ENCODE measurements at places on chromosomes 7 and 10.

GRCh38 chr7:25928549-25929330 is 223.3 kb upstream of the NFE2L3 start:
- no peak for DNase-seq

DNA sequence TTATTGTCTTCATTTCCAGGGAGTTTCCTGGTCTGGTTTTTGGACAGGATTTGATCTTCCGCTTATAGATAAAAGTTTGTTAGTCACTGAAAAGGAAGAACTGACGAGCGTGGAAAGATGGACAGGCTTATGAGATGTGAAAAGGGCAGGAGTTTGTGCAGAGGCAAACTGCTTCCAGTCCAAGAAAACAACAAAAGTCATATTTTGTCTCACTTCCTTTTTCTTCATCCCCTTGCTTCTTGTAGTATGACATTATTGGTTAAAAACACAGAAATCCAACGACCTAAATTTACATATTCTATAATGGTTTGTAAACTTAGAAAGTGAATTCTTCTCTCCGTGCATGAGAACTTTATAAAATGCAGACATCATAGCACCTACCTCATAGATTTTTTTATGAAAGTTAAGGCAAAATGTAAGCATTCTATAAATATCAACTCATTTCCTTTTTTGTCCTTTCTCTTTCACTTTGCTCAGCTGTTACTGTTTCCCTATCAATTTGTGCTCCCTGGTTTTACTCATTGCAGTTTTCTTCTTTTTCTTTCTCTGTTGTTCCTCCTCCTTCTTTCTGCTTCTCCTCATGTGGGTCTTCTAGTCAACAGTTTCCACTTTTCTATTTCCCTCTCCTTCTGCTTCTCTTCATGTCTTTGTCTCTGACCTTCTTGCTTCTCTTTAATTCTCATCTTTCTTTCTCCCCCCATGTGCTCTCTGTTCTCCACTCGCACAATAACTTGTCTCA is 370.2 kb downstream of the ARL4A start:
- no peak for DNase-seq

- DNase-seq: no peak
Observed at GRCh38 chr7:80895056-80895455, 23.8 kb downstream of the SEMA3C start.

DNA sequence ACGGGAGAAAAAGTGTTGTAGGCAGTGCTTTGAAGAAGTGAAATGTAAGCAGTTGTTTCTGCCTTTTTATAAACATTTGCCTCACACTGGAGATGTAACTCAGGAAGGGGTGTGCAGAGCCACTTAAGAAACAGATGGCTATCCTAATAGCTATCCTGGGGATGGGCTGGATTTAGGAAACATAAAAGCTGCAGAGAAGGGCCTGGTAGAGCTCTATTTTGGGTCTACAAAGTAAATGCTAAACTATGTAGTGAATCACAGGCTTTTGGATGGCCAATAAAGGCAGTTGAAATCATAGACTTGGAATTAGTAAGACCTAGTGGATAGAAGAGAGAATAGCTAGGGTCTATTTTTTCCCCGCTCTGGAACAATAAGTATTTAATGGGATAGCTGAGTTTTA is 79.9 kb upstream of the AGR3 start:
- no peak for DNase-seq

- DNase-seq: no peak
Observed at GRCh38 chr7:151061213-151062110, 2.1 kb downstream of the SLC4A2 start.

- DNase-seq: no peak
Observed at GRCh38 chr7:70346844-70347462, 748.7 kb downstream of the AUTS2 start.

DNA sequence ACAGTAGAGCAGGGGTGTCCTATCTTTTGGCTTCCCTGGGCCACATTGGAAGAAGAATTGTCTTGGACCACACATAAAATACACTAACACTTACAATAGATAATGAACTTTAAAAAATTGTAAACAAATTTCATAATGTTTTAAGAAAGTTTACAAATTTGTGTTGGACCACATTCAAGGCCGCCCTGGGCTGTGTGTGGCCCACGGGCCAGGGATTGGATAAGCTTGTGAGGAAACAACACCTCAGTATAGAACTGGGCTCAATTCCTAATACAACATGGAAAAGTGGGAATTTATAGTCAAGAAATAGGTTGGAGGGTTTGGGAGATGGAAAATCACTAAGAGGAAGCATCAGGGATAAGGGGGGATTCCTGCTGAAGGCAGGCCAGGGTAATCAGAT is 17.7 kb downstream of the ZNF277 start:
- no peak for DNase-seq

- no peak for DNase-seq
Observed at GRCh38 chr10:822661-823367, 108.7 kb downstream of the LARP4B start.

GRCh38 chr10:128174581-128175559 is 48.6 kb upstream of the MKI67 start:
- no peak for DNase-seq

DNA sequence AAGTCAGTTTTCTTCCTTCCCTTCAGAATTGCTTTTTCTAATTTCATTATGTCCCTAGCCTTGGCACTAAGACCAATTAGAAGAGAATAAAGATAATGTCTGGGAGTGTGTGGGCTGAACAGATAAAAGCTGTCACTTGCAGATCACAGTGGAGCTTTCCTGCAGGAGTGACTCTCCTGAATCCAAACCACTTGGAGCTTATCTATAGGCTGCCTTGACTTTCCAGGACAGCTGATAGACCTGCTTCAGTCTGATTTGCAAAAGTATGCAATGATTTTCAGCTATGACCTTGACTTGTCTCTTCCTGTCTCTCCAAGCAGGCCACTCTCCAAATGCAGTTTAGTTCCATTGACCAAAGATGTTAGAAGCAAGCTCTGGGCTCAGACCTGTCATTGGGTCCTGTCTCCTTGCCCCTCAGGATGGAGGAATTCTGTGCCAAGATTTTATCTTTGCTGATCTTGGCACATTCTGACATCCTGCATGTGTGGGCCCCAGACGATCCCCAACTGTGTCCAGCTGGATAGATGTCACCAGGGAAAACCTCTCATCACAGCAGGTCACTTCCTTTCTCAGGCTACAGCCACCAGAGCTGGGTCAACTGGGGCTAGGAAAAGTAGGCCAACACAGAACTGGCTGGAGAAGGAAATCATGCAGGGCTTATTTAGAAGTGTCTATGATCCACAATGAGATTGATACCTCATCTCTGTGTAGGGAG is 120.9 kb upstream of the ZNF438 start:
- no peak for DNase-seq

DNA sequence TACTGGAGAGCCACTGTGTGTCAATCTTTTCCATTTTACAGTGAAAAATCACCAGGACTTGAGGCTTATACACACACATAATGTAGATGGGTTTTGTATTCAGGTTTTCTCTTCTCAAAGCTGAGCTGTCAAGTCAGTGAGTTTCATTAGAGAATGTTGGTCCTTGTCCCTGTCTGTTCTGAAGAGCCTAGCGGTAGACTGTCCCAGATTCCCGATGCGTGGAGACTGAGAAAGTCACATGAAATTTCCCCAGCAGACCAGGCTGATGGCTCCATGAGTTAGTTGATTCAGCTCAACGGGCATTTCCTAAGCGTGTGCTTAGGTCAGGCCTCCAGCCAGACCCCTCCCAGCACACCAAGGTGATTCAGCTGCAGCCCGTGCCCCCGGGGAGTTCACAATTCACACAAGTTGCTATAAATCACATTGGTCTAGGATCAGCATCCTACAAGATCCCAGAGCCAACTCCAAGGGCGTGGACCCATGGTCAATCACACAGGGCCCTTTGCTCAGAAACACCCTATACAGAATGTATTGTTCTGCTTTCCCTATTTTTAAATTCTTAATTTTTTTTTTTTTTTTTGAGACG is 17.2 kb downstream of the CHST15 start:
- DNase-seq: no peak

DNA sequence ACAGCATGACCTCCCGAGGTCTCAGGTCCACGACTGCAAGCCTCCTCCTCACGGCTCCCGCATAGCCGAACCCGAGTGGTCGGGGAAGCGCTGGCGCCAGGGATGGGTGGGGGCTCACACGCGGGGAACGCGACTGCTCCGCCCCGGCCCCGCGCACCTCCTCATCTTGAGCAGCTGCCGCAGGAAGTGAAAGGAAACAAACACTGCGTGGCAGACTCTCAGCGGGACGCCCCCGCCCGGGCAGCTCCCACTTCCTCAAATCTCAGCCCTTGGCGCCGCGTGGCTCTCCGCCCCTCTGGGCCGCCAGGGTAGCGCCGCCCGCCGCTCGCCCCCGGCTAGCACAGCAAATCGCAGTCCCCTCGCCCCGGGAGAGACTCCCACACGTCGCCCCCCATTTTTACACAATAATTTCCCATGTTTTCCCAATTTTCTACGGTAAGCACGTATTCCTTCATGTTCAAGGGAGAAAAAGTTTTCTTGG is at the start of gene TMEM243:
TSS of gene TMEM243 (minus strand) at position 188 of the 481 bp plus-strand sequence. CDS start 229 bp downstream, outside the sequence.
- DNase-seq: peak; percentile 40

- no peak for DNase-seq
Observed at GRCh38 chr7:77954773-77955555, 156.4 kb downstream of the PHTF2 start.

DNA sequence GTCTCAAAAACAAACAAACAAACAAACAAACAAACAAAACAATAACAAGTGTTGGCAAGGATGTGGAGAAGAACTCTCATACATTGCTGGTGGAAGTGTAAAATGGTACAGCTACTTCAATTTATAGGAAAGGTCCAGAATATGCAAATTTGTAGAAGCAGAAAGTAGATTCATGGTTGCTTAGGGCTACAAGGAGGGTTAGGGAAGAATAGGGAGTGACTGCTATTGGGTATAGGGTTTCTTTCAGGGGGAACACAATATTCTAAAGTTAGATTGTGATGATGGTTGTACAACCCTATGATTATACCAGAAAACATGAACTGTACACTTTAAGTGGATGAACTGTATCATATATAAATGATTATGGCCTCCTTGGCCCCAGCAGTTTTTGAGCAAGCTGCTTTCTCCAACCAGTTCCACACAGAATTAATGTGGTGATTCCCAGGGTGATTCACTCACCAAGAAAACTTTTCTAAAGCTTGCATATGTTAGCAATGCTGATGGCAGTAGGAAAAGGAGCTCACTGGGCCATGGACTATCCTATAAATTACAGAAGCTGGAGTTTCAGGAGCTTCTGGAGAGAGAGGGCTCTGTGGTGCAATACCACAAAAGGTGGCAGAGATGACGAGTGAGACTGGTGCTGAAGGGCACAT is 52.8 kb upstream of the KCNIP2 start:
- DNase-seq: no peak

DNA sequence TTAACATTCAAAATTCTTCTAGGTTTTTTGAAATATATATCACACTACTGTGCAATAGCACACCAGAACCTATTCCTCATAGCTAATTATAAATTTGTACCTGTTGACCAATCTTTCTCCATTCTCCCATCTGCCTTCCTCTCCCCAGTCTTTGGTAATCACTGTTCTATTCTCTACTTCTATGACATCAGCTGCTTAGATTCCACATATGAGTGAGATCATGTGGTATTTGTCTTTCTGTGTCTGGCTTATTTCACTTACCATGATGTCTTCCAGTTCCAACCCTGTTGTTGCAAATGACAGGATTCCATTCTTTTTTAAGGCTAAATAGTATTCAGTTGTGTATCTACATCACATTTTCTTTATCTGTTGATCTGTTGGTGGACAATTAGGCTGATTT is 54.4 kb upstream of the CCDC6 start:
- no peak for DNase-seq

DNA sequence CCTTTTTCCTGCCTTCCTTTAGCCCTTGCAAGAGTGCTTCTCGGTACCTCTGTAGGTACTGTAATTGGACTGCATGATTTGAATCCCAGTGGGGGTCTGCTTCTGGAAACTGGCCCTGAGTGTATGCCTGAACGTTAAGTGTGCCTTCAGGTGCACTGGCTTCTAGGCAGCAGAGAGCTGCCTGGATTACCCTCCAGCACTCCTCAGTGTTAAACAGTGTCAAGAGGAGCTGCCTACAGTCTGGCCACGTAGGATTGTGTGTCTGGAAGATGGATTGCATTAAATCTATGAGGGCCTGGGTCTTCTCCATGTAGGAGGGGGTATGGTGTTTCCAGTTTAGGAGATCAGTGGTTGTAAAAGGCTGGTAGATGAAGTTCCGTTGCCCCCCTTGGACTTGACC is 103.7 kb downstream of the TRIM24 start:
- DNase-seq: no peak

DNA sequence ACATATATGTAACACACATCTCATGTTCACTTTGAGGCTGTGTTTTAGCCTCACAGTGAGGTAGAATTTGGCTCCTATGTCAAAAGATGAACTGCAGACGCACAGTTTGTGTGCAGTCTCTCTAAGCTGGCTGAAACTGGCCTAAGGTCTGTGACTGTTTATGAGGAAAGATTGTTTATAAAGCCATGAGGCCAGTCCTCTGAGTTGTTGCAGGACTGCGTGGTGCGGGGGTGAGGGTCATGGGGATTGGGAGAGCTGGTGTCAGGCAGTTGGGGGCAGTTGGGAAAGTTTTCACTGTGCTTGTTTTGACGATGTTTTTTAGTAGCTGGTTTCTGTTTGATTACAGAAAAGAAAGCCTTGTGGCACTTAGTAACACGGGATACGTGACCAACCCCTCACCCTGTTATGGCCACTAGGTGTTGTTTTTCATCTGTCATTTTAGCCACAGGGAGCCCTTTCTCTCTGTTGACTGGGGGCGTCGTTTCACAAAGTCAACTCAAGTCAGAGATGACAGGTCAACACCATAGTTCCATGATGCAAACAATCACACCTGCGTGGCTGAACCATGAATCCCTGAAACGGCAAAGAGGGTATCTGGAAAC is 310.9 kb downstream of the CCDC3 start:
- DNase-seq: no peak

DNA sequence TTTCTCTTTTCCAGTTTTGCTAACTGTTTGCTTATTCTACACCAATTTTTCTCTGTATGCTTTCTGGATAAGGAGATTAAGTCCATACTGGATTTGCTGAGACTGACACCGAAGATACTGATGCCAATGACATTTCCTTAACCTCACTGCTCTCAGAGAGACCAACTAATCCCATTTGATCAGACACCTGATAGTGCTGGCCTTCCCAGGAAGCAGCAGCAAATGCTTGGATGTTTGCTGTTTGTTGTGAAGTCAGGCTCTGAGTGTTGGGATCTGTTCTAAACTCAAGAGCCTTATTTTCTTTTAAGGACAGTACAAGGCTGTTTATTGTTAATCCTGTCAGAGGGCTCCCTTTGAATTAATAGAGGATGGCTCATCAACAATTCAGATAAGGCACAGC is 143.3 kb downstream of the ANK3 start:
- no peak for DNase-seq

DNA sequence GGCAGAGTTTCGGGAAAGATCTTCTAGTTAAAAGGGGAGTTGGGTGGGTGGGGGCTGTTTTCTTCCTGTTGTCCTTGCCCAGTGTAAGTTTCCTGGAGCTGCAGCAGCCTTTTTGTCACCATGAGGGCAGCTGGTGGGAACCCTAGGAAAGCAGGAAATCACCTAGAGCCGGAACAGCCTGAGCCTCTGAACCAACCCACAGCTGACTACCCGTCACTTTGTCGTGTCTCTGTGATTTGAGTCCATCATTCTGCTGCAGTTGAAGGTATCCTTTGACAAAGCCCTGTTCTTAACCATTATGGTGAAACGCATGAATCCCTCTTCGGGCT is 1.2 kb upstream of the C10orf143 start:
- no peak for DNase-seq

Measured in hippocampal formation (tissue), 2 donors.